ENCODE measurements at places on chromosomes 3 and 15.

GRCh38 chr3:193842029-193842798 lies 249.2 kb downstream of the OPA1 start:
- no peak for DNase-seq

DNA sequence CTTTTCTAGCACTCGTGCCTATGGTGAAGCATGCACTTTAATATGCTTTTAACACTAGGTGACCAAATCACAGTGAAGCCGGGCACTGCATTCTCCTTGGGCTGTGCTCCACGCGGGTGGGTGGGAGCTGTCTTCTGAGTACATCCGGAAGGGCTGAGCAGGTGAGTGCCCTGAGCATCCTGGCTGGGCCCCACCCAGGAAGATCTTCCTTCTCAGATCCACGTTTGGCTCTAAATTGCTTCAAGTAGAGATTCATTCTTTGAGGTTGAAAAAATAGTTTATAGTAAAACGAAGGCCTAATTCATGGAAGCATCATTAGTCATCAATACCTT lies 73.9 kb upstream of the BLM start:
- no peak for DNase-seq

DNA sequence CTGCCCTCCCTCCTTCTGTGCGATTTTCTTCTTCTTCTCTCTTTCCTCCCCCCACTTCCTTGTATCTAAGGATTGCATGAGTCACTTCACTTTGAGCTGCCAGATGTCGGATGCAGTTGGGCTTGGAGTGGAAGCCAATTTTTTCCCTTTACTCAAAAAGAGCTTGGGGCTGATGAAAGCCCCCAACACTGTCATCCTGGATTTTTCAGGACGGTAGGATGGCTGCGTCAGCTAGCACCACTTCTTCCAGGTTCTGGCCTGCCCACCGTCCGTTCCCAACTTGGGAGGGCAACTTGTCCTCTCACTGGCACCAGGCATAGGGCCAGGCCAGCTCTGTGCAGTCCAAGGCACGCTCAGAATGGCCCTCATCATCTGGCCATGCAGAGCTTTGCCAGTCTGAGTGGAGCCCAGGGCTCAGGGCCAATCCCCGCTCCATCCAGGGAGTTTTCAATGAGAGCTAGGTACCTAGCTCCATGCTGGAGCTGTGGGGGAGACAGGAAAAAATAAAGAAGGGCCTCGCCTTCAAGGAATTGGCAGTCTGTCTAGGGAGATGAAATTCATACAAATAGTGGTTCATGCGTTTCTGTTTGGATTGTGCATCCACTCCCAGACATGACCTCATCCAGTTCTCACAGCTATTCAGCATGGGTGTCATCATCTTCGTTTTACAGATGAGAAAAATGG lies 47.7 kb upstream of the INSYN1 start:
- DNase-seq, result no peak

DNA sequence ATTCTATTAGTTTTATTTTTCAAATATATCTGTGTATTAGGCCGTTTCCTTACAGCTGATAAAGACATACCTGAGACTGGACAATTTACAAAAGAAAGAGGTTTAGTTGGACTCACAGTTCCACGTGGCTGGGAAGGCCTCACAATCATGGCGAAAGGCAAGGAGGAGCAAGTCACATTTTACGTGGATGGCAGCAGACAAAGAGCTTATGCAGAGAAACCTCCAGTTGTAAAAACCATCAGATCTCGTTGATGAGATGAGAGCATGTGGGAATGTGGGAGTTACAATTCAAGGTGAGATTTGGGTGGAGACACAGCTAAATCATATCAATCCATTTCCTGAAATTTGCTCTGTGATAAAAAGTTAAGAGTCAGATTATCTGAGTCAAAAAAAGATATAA lies 2.3 kb upstream of the GOLGA8A start:
- no peak for DNase-seq

DNA sequence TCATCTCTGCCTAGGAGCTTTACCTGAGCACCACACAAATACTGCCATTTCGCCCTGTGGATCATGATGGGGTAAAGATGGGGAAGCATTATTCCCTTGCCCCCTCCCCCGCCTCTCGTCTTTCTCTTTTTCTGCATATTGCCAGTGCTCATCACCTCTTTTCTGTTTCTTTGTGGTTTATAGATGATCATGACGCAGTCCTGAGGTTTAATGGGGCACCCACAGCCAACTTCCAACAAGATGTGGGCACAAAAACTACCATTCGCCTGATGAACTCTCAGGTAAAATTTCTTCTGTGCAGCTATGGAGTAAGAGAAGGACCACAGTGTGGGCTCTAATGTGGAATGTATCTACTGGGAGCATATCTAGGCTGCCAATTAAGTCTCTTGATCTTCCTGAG lies 88.2 kb downstream of the RPL39L start:
- DNase-seq, result no peak

GRCh38 chr3:14211621-14212020 lies 33.0 kb downstream of the LSM3 start:
- DNase-seq, result no peak

- DNase-seq, result no peak
These were observed 284.4 kb upstream of the RASGRP1 start for GRCh38 chr15:38849046-38849445.

DNA sequence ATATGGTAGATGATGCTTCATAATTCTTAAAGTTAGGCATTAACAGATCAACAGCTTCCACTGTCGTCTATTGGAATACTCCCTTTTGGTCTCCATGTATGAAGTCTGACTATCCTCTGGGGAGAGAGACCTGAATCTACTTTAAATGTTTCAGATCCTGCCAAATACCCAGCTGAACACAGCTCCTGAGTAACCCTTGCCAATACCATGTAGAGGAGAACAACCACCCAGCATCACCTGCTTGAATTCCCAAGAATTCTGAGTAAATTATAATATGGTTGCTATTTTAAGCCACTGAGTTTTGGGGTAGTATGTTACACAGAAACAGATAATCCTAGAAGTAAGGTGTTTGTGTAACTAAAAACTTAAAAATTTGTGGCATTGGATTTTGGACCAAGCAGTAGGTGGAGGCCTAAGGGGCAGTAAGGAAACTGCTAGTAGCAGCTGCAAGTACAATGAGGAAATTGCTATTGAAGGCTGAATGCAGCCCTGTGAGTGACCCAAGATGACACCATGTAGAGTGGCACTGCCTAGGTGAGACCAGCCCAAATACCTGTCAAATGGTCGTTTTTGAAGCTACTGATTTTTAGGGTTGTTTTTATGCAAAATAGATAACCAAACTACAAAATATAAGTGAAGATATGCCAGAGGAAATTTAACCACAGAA lies 30.9 kb downstream of the NRG4 start:
- DNase-seq, result no peak

DNA sequence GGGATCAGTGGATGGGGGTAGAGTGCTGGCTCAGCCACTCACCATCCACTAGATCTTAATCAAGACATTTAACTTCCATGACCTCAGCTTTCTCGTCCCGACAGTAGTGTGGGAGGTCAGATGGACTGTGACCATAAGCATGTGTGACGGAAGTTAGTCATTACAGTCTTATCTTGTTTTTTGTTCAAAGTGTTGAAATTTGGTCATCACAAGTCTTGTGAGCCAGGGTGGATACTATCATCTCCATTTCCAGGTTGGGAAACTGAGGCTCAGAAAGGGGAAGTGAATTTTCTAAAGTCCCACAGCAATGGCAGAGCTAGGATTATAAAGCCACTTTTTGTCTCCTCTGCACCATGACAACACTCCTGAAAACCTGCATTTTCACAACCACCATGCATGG lies 32.0 kb upstream of the ITGA11 start:
- DNase-seq, result no peak

GRCh38 chr15:70250208-70251201 lies 152.8 kb upstream of the TLE3 start:
- no peak for DNase-seq

DNA sequence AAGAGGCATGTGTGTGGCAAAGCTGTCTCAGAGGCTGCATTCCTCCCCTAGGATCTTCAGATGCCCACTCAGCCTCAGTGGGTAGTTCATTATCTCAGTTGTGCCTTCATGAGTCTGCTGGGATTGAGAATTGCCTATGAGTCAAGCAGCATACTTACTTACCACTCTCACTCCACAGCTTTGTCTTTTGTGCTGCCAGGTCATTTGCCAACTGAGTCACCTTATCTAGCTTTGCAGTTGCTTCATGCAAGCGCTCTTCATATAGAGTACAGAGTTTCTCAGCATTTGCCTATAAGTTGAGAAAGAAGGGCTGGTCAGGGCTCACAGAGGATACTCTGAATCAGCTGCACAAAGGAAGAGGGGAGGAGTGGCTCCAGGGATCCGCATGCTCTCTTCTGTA lies 89.5 kb downstream of the MYH15 start:
- DNase-seq, result no peak

DNA sequence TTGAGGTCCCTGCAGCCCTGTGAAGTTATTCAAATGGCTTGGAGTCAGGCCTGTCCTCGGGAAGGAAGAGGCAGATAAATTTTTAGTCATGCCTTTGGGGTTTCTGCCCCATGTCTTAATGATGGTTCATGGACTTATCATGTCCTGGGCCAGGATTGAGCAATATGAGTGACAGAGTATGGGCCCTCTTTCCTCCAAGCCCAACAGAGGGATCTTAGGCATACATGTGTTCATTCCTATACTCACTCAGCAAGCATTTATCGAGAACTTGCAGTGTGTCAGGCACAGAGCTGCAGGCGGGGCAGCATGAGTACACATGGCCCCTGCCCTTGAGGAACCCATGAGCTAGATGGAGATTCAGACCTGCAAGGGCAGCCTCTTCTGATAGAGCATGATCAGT lies 6.2 kb downstream of the ESYT3 start:
- DNase-seq, result no peak

DNA sequence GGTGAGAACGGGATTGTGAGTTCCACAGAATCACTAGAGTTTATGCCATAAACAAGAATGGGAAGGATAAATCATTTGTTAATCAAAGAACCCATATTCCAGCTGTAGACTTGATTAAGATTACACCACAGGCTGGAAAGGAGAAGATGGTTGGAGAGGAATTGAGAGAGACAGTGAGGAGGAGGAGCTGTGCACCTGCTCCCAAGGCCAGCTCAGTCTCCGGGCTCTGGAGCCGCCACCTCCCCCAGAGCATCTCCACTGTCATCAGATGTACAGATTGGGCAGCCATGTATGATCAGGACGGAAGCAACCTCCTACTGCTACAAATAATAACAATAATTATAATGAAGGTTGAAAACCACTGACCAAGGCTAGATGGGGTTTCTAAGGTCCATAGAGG lies 170.0 kb downstream of the MINAR1 start:
- no peak for DNase-seq

DNA sequence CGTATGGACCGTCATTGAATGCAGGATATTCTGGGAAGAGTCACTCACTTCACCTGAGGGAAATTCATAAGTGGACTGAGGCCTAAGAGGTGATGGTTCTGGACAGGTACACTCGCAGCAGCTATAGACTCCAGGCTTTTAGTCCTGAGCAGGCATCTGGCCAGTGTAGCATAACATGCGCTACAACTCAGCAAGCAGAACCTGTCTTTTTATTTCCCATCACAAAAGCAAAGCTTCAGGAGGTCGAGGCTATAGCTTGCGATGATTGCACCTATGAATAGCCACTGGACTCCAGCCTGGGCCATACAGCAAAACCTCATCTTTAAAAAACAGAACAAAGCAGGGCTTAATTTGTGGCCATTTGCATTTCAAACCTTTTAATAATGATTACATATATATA lies 185.8 kb downstream of the KCNH8 start:
- no peak for DNase-seq

- no peak for DNase-seq
These were observed 15.3 kb upstream of the GNB5 start for GRCh38 chr15:52206446-52206845.

GRCh38 chr3:32403663-32404062 lies 12.0 kb downstream of the CMTM7 start:
- no peak for DNase-seq

- DNase-seq, result no peak
These were observed 336.2 kb downstream of the ERC2 start for GRCh38 chr3:56131974-56132590.

DNA sequence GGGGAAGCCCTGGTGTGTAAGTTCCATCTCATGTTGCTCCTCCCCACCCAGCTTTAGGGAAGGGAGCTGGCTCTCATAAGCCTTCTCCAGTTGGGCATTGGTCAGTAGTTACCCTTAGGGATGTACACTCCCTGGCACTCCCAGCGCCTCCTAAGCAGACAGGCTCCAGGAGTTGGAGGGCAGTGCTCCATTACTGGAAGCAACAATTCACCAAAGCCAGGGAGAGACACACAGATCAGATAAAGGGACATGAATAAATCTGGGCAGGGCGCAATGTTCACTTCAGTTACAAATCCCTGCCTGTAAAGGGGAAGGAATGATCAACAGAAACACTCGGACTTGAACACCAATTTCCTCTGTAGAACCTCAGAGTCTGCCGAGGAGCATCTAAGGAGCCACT lies 169.1 kb upstream of the CTNNB1 start:
- no peak for DNase-seq

DNA sequence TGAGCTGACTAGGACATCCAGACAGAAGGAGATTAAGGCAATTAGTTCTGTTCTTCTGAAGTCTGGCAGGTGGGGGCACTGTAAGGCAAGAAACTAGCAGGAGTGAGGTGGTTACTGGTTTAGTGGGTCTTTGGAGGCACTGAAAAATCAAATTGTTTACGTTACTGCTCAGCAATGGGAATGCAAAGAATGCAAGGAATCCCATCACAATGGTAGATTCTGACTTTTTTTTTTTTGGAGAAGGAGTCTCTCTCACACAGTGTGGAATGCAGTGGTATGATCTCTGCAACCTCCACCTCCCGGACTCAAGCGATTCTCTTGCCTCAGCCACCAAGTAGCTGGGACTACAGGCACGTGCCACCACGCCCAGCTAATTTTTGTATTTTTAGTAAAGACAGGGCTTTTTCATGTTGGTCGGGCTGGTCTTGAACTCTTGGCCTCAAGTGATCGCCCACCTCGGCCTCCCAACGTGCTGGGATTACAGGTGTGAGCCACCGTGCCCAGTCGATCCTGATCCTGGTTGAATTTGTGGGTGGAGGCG lies 16.4 kb downstream of the FAM107A start:
- no peak for DNase-seq

DNA sequence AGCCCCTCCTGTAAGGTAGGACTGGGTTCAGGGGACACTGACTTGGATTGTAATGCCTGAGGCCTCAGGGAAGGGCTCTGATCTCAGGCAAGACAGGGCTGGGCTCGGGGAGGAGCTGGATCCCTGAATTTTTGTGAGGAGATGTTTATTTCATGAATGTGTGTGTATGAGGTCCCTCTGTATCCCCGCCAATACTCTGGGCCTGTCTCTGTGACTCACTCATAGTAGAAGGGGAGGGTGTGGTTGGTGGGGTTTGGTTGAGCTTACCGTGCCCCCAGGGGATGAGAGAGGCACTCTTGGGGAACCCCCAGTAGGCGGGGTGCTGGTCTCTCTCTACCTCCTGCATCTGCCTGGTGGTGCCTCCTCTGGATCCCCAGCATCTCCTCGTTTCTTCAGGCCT lies 28.1 kb downstream of the RPSA start:
- no peak for DNase-seq

GRCh38 chr15:100919481-100920405 lies 586 bp downstream of the LRRK1 start:
- DNase-seq, result no peak

- DNase-seq, result no peak
These were observed 17.7 kb downstream of the CHD2 start for GRCh38 chr15:92917598-92918407.

GRCh38 chr3:117278424-117279190 lies 569.0 kb downstream of the TUSC7 start:
- no peak for DNase-seq
